Bronchial epithelial cell (primary cell): ENCODE measurements at places on chromosomes 5 and 9.

GRCh38 chr5:161790926-161791325, 57.0 kb upstream of the GABRA1 start:
- no peak for DNase-seq

DNA sequence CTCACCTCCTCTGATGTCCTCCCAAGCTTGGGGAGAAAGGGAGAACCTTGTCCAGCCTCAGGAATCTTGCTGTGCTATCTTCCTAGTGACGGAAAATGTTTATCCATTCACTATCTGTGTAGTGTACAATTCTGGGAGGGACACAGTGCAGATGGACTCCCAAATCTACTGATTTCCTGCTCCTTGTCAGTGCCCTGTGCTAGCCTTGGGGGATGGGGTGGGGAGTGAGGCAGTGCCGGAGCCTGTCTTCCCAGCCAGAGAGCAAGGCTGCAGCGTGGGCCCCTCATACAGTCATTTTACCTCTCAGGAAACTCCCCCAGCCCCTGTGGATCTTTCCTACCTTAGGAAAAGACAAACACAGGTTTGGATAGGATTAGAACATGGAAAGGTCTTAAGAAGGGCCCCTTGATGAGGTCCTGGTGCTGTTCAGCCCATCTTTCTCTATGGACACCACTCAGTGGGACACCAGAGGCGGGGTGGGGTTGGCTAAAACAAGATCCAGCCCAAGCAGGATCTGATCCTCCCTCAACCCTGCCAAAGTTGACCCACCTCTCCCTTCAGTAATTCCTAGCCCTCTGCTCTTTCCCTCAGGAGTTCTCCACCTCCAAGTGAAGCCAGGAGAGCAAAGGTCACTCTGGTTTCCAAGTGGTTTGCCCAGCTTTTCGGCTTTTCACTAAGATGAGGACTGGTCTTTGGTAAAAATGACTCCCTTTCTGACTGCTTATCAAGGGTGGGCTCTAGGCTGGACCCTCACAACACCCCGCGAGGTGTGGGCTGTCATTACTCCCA, 3.4 kb downstream of the DOLK start:
- DNase-seq: no peak

GRCh38 chr5:131322926-131323325, 59.1 kb downstream of the CDC42SE2 start:
- DNase-seq: peak; percentile 44

DNA sequence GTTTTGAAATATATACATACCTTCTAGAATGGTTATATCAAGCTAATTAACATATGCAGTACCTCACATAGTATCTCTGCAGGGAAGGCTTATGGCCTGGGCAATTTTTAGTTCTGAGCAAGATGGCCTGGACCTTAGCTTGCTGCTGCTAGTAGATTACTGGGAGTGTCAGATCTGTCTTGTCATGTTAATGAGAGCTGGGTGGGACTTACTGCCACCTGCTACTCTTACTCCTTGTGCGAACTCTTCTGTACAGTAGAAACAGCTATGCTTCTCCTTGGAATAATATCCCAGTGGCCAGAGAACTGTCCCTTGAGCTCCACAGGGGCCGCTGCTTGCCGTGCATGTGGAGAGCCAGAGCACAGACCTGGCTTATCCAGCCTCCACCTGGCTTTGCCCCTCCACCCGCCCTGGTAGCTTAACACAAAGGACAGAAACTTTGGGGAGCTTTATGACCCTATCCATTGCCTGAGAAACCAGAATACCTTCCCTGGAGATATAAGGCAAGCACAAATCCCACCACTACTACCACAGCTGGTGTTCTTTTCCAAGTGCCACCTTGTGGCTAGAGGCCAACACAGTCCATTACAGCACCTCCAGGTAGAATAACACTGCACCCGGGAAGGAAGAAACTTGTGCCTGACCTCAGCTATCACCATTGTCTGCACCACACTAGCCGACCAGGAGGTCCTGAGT, 74.4 kb upstream of the RUSC2 start:
- peak; percentile 8 for DNase-seq
